HT-29 (cell line): ENCODE measurements at places on chromosomes 11 and 22. TPM values are rescaled to one million over a fixed set of nuclear protein-coding genes. Genes with fewer than 3 reads are reported as not detected.

The CASP4 gene
- 56.6 and 58.2 TPM in 2 replicates for total RNA-seq

The OSBP2 gene
- 4.1 and 8.2 TPM in 2 replicates for total RNA-seq

The CDC42EP2 gene
- 30.9 and 36.5 TPM in 2 replicates for total RNA-seq

The FGF19 gene
- 117 and 131 TPM in 2 replicates for total RNA-seq

The TSGA10IP gene
- total RNA-seq = not detected in 2 replicates

The MUC2 gene
- 6.9 and 9.1 TPM in 2 replicates for total RNA-seq

The TEX54 gene
- 0.61 TPM in 1 of 2 replicates, not detected in the other for total RNA-seq

The CHADL gene
- total RNA-seq = 0.76 TPM in 1 of 2 replicates, not detected in the other

The MAP6 gene
- total RNA-seq = not detected in 2 replicates

The APOC3 gene
- total RNA-seq = not detected in 2 replicates

The MS4A6E gene
- not detected in 2 replicates for total RNA-seq

The CSRP3 gene
- not detected in 2 replicates for total RNA-seq

The WBP2NL gene
- total RNA-seq = not detected in 2 replicates

The GUCY1A2 gene
- not detected in 2 replicates for total RNA-seq

The C11orf91 gene
- total RNA-seq = 0.31 TPM in 1 of 2 replicates, not detected in the other

The OR5T1 gene
- total RNA-seq = not detected in 2 replicates

The MS4A2 gene
- total RNA-seq = not detected in 2 replicates

The ASCL3 gene
- total RNA-seq = not detected in 2 replicates

The CACNA1I gene
- total RNA-seq = 0.03 TPM in 1 of 2 replicates, not detected in the other

The OR56A1 gene
- total RNA-seq = not detected in 2 replicates

The SHANK2 gene
- 2.5 and 5.4 TPM in 2 replicates for total RNA-seq

The OR52I2 gene
- not detected in 2 replicates for total RNA-seq

The KDM4D gene
- total RNA-seq = 0.18 and 0.31 TPM in 2 replicates

The KCNQ1 gene
- 9.2 and 9.9 TPM in 2 replicates for total RNA-seq

The MYBPC3 gene
- 0.05 TPM in 1 of 2 replicates, not detected in the other for total RNA-seq

The PRR33 gene
- not detected in 2 replicates for total RNA-seq

The AMPD3 gene
- total RNA-seq = 6.3 and 10.4 TPM in 2 replicates

The RFPL1 gene
- total RNA-seq = not detected in 2 replicates

The CFAP300 gene
- 3.8 and 7.4 TPM in 2 replicates for total RNA-seq

The NECTIN1 gene
- total RNA-seq = 38.9 and 46.5 TPM in 2 replicates

The APOBEC3H gene
- not detected in 2 replicates for total RNA-seq
